Muscle of leg (tissue), 16 donors: ENCODE measurements at places on chromosomes 7 and 10. TPM values are rescaled to one million over a fixed set of nuclear protein-coding genes. Genes with fewer than 3 reads are reported as not detected.
A peak's percentile ranks its signal among the peaks of the same experiment; 100 is the strongest.

Gene MYOZ1
- 552 TPM for total RNA-seq

Gene ACHE
- 21.5 TPM for total RNA-seq

Gene FOXI2
- total RNA-seq: 0.09 TPM

- peak; percentile 87 for DNase-seq
- H3K36me3 ChIP-seq: no peaks in the 10 kb centered on the region
- H3K4me1 ChIP-seq: peaks cover 4% of the 10 kb centered on the region
- H3K27ac ChIP-seq: peak within 1 kb of the TSS; percentile 56
- H3K4me3 ChIP-seq: peak within 1 kb of the TSS; percentile 75
Observed at GRCh38 chr10:70052462-70053217, at the start of gene MACROH2A2. Gene MACROH2A2 (plus strand): TSS chr10:70052846. CDS start chr10:70075659, 22,813 bp downstream.

GRCh38 chr10:33099748-33100147 is 141.7 kb upstream of the ITGB1 start:
- no peaks in the 10 kb centered on the region for H3K27me3 ChIP-seq
- H3K36me3 ChIP-seq: no peaks in the 10 kb centered on the region
- no peaks in the 10 kb centered on the region for H3K4me1 ChIP-seq
- no peak overlapping the region for H3K27ac ChIP-seq
- DNase-seq: no peak

GRCh38 chr10:4017336-4017735 is 232.3 kb upstream of the KLF6 start:
- no peak for DNase-seq
- H3K36me3 ChIP-seq: no peaks in the 10 kb centered on the region
- peaks cover 5% of the 10 kb centered on the region for H3K4me1 ChIP-seq
- no peak overlapping the region for H3K27ac ChIP-seq
- H3K27me3 ChIP-seq: no peaks in the 10 kb centered on the region

DNA sequence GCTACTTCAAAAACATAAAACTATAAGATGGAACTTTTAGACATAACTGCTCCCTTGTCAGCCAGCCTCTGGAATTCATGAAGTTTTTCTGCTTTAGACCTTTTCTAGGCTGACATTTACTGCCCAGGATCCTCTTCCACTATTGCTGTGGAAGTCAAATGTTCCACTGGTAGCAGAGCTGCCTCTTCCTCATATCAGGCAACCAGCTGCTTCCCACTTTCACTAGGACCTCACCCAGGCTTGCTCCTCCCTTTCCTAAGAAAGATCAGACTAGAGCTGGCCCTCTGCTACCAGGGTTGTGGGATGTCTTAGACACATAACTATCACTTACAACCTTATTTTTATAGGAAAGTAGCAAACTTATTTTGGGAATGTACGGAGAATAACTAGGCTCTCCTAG is 121.5 kb downstream of the CTTNBP2 start:
- H3K36me3 ChIP-seq: no peaks in the 10 kb centered on the region
- H3K27ac ChIP-seq: no peak overlapping the region
- H3K4me1 ChIP-seq: no peaks in the 10 kb centered on the region
- DNase-seq: peak; percentile 59
- H3K27me3 ChIP-seq: no peaks in the 10 kb centered on the region
- no peak overlapping the region for H3K4me3 ChIP-seq

Gene SGPL1
- total RNA-seq: 17.4 TPM

Gene NAT16
- not detected for total RNA-seq

- no peak overlapping the region for H3K4me3 ChIP-seq
- peaks cover 3% of the 10 kb centered on the region for H3K36me3 ChIP-seq
- peak overlapping the region; percentile 69 for H3K27ac ChIP-seq
- DNase-seq: no peak
Observed at GRCh38 chr7:30465046-30465810, 13.4 kb downstream of the NOD1 start.

Gene SEMA3C
- 270 TPM for total RNA-seq

DNA sequence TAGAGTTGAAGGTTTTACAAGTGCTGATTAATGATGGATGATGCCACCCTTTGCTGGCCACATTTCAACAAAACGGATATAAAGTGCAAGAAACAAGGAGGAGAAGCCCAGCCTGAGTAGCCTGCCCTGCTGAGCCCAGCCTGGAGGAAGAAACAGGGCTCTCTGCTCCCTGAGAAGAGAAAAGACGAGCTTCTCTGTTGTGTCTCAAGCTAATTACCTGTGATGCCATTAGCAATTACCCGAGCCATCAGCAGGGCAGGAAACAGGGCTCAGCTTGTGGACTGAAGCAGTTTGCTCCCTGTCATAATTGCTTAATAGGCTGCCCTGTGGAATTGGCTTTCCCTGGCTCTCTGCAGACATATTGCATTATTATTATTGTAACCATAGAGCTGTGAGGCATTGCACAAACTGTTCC is 709.3 kb upstream of the AUTS2 start:
- H3K27me3 ChIP-seq: no peaks in the 10 kb centered on the region
- H3K36me3 ChIP-seq: no peaks in the 10 kb centered on the region
- no peak overlapping the region for H3K4me3 ChIP-seq
- DNase-seq: no peak
